ENCODE measurements at places on chromosomes 16 and 17. TPM values are rescaled to one million over a fixed set of nuclear protein-coding genes. Genes with fewer than 3 reads are reported as not detected.

The CIBAR2 gene
- not detected for polyA plus RNA-seq

GRCh38 chr17:58484600-58484999 is 3.6 kb downstream of the HSF5 start:
- DNase-seq: no peak

DNA sequence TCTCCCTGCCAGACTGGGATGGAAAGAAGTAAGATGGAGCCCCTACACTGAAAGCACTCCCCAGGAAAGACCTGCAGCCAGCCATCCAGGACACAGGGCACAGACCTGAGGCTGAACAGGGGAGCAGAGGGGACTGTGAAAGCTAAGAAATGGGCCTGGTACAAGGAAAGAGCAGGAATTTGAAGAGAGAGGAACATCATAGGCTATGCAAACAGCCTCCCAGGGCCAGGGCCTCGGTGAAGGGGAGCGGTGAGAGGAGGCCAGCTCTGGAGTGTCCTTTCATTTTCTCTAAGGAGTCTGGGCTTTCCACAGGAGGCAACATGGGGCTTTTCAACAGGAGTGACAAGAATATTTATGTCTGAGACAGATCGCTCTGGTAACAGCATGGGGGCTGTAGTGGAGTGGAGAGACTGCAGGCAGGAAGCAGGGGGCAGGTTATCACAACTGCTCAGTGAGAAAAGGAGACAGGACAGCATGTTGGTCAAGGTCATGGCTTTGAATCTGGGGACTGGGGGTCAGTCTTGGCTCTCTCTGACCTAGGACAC is 50.1 kb downstream of the TOM1L2 start:
- no peak for DNase-seq

DNA sequence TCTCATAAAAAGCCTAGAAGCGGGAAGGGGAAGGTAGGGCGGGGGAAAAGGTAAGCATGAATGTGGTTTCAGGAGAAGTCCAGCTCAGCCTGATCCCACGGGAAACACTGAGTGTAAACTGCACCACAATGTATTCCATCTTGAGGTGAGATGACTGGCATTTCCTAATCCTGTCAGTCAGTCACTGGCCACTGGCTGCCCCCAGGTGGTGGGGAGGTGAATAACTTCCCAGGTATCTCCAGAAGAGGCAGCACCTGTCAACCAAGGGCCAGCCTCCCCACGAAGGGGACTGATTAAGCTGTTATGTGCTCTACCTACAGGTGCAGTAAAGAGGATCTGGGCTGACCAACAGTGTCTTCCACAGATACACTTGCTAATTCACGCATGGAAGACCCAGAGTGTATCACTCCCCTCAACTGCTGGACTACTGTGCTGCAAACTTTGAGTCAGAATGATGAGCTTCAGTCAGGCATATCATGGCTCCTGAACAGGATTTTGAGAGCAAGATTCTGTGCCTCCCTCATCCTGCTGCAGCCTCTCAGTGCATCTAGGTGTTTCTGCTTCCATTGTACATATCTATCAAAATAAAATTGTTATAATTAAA is 108.5 kb upstream of the CCL2 start:
- no peak for DNase-seq

- DNase-seq: no peak
Observed at GRCh38 chr17:77601054-77601979, 357.2 kb upstream of the TNRC6C start.
